ENCODE measurements at places on chromosomes 5 and 9. TPM values are rescaled to one million over a fixed set of nuclear protein-coding genes. Genes with fewer than 3 reads are reported as not detected.
A peak's percentile ranks its signal among the peaks of the same experiment; 100 is the strongest.

Gene ARL14EPL
- polyA plus RNA-seq = not detected

Gene NRARP
- 32.4 TPM for polyA plus RNA-seq

Gene PCDHB6
- 0.96 TPM for polyA plus RNA-seq

DNA sequence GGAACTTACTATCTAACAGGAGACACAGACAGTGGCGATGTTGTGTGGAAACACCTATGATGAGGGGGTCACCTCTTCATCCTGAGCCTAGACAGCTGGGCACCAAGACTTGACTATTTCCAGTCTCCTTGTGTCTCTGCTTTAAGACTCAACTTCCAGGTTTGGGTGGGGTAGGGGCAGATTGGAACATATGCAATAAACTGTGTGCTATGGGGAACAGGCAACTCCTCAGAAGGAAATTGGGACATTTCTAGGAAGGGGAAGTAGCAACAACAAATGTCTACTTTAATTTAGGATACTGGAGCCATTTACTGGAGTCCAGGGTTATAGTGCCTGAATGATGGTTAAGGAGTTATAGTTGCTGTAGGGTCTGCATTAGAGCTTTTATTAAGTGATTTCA is 57.3 kb downstream of the FGF18 start:
- H3K4me3 ChIP-seq = no peak overlapping the region
- no peaks in the 10 kb centered on the region for H3K36me3 ChIP-seq
- H3K4me1 ChIP-seq = no peaks in the 10 kb centered on the region
- no peak for DNase-seq

DNA sequence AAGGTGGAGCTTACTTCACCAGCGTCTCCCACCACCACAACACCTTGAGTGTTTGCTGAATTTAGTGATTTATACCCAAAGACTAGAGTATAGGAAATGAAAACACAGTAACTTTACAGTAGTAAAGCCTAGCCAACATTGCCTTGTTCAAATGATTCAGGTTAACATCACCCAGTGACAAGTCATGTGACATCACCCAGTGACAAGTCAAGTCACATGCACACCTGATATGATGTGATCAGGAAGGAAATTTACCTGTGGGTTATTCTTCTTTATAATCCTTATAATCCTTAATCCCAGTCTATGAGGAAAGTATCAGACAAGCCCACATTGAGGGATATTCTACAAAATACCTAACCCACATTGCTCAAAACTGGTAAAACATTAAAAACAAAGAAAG is 545.6 kb upstream of the MEF2C start:
- H3K4me3 ChIP-seq = no peak overlapping the region
- H3K36me3 ChIP-seq = no peaks in the 10 kb centered on the region
- no peak overlapping the region for H3K27ac ChIP-seq

DNA sequence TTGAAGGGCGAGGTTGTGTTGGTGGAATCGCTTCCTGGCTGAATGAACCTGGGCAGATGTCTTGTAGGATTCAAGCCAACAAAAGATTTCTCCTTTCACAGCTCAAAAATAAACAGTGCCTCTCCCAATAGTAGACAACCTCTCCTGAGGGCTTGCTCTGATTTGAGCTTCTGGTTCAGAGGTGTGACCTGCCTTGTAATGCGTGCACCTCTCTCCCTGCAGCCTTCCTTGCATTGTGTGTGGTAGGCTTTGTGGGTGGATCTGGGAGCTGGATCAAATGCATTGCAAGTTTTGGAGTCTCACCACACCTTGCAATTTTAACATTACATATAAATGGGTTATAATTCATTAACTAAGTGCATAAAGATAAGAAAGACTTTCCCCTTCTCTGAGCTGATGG is 96.9 kb upstream of the PTCH1 start:
- no peaks in the 10 kb centered on the region for H3K36me3 ChIP-seq
- no peak overlapping the region for H3K4me3 ChIP-seq
- no peaks in the 10 kb centered on the region for H3K27me3 ChIP-seq
- H3K4me1 ChIP-seq = no peaks in the 10 kb centered on the region

DNA sequence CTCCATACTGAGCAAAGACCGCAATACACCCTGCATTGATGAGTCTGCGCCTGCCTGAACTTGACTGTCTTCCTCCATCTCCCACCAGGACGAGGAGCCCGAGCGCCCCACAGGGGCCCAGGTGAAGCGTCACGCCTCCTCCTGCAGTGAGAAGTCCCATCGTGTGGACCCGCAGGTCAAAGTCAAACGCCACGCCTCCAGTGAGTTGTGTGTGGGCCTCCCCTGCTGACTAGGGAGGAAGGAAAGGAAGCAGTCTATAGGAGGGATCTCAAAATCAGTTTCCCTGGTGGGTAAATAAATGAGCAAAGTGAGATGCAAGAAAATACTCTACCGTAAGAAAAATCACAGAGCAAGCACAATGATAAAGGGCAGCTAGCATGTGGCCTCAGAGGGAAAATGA is 22.8 kb upstream of the GRPEL2 start:
- peak overlapping the region; percentile 79 for H3K27ac ChIP-seq
- H3K4me1 ChIP-seq = peaks cover 64% of the 10 kb centered on the region
- no peaks in the 10 kb centered on the region for H3K27me3 ChIP-seq
- H3K36me3 ChIP-seq = no peaks in the 10 kb centered on the region

Gene FOXI1
- 0.03 TPM for polyA plus RNA-seq

Gene HACD4
- 4.8 TPM for polyA plus RNA-seq

GRCh38 chr9:69885474-69885929 is 64.9 kb downstream of the CFAP95 start:
- H3K4me3 ChIP-seq = no peak overlapping the region
- H3K27me3 ChIP-seq = no peaks in the 10 kb centered on the region
- H3K4me1 ChIP-seq = no peaks in the 10 kb centered on the region
- no peak for DNase-seq
- H3K27ac ChIP-seq = no peak overlapping the region

DNA sequence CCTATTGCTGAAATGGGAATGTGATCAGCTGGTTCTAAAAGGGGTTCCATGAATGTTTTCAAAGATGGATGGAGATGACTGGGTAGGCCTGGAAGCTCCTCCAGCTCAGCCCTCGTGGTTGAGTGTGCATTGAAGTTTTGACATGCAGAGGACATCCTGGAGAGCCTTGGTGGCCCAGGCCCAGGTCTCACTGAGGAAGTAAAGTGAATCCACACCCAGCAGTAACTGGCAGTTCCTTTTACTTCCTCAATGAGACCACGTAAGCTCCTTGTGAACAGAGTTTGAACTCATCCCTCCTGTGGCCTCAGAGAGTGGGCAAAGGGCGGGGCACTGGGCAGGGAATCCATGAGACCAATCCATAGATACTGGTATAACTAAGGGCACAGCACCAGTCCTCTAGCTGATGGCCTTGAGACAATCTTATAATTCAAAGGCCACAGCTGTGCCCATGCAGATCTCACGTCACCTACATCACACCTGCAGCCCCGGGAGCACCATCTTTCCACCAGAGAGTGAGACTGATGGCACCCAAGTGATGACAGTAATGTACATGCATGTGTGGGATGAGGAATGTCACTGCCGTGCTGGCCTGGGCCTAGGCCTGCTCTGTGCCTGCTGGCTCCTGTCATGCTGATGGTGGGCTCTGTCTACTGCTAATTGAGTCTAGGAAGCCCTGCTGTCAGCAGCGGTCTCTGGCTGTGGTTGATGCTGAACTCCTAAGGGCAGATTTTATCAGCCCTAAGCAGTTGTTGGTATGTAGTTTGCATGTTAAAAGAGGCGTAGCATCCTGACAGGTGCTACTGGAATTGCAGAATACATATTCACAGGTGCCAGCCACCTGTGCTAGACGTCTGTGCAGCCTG is 257.8 kb downstream of the FSTL4 start:
- H3K27me3 ChIP-seq = no peaks in the 10 kb centered on the region
- no peaks in the 10 kb centered on the region for H3K4me1 ChIP-seq
- no peak overlapping the region for H3K4me3 ChIP-seq
- H3K36me3 ChIP-seq = no peaks in the 10 kb centered on the region
- no peak for DNase-seq

DNA sequence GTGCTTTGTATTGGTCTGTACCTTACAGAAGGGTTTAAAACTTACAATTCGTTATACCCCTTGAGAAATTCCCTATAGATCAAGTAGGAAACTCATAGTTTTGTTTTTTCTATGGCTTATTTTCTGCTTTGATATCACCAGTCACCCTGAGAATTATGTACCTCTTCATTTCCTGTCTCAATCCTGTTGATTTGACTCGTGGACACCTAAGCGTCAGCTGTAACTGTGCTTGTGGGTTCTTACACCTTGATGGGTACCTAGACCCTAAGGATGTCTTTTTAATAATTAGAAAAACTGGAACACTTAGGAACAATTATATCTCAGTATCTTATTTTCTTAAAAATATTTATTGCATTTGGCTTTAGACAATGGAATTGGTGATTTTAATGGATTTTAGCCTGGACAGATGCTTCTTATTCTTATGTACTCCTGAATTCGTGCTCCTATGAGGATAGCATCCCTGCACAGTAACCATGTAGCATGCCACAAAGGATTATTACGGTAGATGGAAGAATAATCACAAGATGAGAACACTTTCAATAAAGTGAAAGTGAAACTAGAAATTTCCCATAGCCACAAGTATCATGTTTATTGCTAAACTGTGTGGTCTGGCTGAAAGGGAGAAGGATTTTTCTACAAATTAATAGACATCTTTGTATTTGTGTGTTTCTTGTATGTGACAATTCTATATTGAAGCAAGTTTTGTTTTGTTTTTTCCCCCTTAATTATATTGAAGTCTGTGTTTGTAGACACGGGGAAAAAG is 1920.3 kb upstream of the WWC1 start:
- no peak for DNase-seq
- H3K27me3 ChIP-seq = no peaks in the 10 kb centered on the region
- H3K27ac ChIP-seq = no peak overlapping the region

DNA sequence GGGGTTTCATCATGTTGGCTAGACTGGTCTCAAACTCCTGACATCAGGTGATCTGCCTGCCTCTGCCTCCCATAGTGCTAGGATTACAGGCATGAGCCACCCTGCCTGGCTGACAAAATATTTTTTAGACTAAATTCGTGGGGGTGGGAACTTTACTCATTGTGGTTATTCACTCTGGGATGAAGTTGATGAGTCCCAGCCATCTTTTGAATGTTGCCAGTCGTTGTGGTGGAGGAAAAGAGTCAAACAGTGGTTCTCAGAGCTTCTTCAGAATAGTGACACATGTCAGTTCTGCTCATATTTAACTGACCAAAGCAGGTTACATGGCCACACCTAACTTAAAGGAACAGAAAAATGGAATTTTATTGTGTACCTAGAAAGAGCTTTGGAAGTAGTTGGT is 6.9 kb downstream of the SREK1 start:
- no peaks in the 10 kb centered on the region for H3K27me3 ChIP-seq
- no peak overlapping the region for H3K4me3 ChIP-seq
- H3K4me1 ChIP-seq = no peaks in the 10 kb centered on the region
- no peak overlapping the region for H3K27ac ChIP-seq
- no peak for DNase-seq

Gene ANXA1
- polyA plus RNA-seq = 79.3 TPM

DNA sequence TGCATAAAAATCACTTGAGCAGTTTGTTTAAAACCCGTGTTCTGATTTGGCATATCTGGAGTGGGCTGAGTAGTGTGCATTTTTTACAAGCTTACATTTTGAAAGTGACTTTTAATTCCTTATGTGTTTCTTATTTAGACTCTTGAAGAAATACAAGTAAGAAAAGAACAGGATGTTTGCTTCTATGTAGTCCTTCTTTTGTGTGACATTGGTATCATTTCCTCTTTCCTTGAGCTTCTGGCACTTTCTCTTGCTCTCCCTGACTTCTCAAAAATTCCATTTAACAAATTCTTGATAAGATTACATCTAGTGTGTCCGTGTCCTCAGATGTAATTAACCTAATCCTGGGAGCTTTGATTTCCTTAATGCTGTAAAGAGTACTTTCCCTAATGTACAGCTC is 12.5 kb downstream of the GARNL3 start:
- no peak for DNase-seq
- H3K4me3 ChIP-seq = no peak overlapping the region
- H3K4me1 ChIP-seq = no peaks in the 10 kb centered on the region
- no peaks in the 10 kb centered on the region for H3K27me3 ChIP-seq
- H3K36me3 ChIP-seq = peaks cover 2% of the 10 kb centered on the region
- H3K27ac ChIP-seq = no peak overlapping the region

Gene SLC34A1
- polyA plus RNA-seq = not detected

GRCh38 chr5:134738963-134739661 is 764 bp downstream of the CAMLG start:
- peaks cover 15% of the 10 kb centered on the region for H3K36me3 ChIP-seq
- peaks cover 16% of the 10 kb centered on the region for H3K4me1 ChIP-seq
- peak overlapping the region; percentile 95 for H3K27ac ChIP-seq
- peak; percentile 86 for DNase-seq

GRCh38 chr9:18061856-18062255 is 412.1 kb upstream of the ADAMTSL1 start:
- no peak for DNase-seq
- no peak overlapping the region for H3K4me3 ChIP-seq
- peaks cover 8% of the 10 kb centered on the region for H3K4me1 ChIP-seq
- no peak overlapping the region for H3K27ac ChIP-seq
- no peaks in the 10 kb centered on the region for H3K36me3 ChIP-seq

DNA sequence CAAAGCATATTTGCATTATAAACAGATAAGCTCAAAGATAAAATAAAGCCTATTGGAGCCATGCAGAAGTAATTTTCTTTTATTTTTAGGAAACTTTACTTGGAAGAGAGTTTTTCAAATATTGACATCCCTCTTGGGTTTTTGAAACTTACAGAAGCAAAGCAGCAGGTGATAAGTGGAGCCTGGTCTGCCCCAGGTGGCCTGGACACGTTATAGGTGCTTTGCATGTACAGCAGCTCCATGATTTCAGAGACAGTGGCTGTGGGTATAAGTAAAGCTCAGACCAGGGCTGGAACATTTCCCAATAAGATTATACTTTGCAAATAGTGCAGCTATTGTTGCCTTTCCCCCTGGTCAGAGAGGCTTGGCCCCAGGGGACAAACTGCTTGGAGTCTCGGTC is 51.5 kb downstream of the CCDC192 start:
- no peak overlapping the region for H3K27ac ChIP-seq
- H3K4me1 ChIP-seq = peaks cover 21% of the 10 kb centered on the region
- no peaks in the 10 kb centered on the region for H3K27me3 ChIP-seq
- no peaks in the 10 kb centered on the region for H3K36me3 ChIP-seq
- no peak overlapping the region for H3K4me3 ChIP-seq

Gene ANP32B
- polyA plus RNA-seq = 260 TPM

Gene CCNJL
- polyA plus RNA-seq = 12.7 TPM

DNA sequence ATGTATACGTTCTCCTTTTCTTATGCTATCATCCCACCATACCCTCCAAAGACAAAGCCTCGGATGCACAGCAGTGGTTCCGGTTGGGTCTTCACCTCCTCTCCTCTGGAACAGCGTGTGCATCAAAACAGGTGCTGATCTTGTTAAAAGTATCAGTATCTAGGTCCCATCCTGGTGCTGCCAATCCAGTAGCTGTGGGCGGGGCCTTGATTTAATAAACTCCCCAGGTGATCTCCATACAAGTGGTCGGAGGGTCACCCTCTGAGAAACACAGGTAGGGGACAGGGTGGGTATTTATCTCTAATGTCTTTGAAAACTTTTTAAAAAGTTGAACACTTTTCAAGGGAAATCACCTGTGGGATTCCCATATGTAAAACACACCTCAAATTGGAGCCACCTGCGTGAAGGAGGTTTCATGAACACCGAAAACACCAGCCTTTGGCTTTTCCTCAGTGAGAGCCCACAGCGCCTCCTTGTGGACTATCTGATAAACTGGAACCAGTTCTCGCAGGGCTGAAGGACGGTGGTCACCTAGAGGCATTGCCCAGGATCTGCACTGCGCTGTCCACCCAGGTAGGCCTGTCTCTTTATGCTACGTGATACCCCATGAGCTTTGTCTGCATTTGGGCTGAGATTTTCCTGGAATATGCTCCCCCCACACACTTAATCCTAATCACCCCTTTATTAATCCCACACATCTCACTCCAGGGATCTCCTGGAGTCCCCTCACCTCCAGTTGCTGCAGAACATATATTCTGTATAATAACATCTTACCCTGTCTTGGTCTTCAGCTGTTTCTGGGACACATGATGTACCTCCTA is 80.5 kb upstream of the EPB41L4B start:
- H3K27me3 ChIP-seq = no peaks in the 10 kb centered on the region
- peaks cover 67% of the 10 kb centered on the region for H3K36me3 ChIP-seq
- peak; percentile 40 for DNase-seq
- no peak overlapping the region for H3K4me3 ChIP-seq

Gene CBY3
- 1.2 TPM for polyA plus RNA-seq
